Stimulated activated CD4-positive, alpha-beta T cell treated with anti-CD3 and anti-CD28 coated beads, Interleukin-4, amount 100 ng/mL, for 4 hours (primary cell): ENCODE measurements at places on chromosomes 3 and 15.

GRCh38 chr3:195711813-195712534 lies 8.8 kb upstream of the MUC20 start:
- no peak for DNase-seq

GRCh38 chr15:36903195-36903594 lies 197.2 kb downstream of the MEIS2 start:
- no peak for DNase-seq

DNA sequence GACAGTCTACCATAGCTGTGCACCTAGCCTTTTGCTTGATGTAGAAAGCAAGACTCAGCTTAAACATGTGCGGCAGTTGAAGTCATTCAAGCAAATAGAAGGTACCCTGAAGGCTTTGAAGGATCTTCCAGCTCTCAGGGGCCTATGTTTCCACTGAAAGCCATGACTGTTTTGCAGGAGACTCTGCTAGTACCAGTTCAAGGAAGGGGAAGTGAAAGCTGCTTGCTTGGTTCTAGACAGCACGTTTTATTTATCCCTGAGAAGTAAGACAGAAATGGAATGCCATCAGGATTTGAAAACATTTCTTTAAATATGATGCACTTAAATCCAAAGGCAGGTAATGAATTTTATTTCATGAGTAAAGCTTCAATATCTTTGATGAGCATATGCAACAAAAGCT lies 311.4 kb downstream of the PDCD6IP start:
- no peak for DNase-seq

GRCh38 chr3:176970770-176971169 lies 226.5 kb downstream of the TBL1XR1 start:
- DNase-seq: no peak

DNA sequence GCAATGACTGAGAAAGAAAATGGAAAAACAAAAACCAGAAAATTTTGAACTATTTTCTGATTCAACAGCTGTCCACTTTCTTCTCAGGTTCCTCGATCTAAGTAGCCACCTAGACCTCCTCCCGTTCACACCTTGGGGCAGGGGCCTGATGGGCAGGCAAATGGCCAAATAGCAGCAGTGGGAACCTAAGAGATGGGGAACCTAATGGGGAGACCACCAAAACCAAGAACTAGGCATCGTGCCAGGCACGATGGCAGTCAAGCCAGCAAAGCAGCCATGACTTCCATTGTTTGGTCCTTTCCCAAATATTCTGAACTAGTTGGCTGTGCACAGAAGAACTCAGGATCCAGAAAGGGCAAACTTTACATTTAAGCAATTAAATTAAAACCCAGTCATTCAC lies 57.1 kb downstream of the CAPN7 start:
- DNase-seq: no peak

GRCh38 chr3:71651625-71652024 lies 68.1 kb upstream of the FOXP1 start:
- no peak for DNase-seq

DNA sequence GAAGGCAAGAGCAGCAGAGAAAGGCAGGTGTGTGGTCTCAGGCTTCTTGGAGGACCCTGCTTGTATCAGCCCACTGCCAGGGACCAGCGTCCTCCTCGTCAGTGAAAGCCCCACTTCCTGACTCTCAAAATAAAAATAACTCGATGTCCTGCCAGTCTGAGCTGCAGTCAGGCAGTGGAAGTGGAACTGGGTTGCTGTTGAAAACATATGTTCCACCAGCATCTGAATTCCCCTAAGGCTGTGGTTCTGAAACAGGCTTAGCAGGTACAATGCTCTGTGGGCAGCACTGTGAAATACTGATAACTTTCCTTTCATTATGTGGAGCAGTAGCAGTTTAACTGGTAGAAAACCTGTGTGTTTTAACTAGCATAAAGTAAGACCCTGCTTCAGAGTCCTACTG lies 121.6 kb upstream of the EIF1B start:
- no peak for DNase-seq

GRCh38 chr3:151869181-151869580 lies 4.3 kb upstream of the SUCNR1 start:
- no peak for DNase-seq

DNA sequence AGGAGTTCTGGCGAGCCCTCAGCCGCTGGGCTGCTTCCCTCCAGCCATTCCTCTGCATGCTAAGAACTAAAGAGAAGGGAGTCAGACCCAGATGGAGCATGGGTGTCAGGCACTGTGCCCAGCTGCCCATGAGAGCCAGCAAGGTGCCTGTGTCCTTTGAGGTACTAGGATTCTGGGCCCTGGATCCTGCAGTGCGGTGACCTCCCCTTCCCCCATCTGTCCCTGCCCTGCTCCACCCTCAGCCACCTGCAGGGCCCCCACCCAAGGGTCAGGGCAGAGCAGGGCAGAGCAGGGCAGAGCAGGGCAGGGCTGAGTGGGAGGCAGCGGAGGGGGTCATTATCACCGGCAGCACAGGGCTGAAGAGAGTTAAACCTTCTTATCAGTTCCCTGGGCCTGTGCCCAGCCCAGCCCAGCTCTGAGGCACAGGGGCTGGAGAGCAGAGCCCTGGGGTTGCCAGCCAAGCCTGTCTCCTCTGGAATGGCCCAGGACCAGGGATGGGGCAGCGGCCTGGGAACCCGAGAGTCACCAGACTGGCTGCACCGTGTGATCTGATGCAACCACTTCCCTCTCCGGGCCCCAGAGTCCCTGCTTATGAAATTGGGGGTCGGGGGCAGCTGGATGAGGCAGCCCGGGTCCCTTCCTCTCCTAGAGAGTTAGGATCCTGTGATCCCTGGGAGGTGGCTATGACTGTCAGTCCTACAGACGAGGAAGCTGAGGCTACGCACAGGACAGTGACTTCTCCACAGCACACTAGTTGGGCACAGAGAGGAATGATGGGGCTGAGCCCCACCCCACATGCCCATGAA lies 17.3 kb downstream of the ZDHHC19 start:
- no peak for DNase-seq

DNA sequence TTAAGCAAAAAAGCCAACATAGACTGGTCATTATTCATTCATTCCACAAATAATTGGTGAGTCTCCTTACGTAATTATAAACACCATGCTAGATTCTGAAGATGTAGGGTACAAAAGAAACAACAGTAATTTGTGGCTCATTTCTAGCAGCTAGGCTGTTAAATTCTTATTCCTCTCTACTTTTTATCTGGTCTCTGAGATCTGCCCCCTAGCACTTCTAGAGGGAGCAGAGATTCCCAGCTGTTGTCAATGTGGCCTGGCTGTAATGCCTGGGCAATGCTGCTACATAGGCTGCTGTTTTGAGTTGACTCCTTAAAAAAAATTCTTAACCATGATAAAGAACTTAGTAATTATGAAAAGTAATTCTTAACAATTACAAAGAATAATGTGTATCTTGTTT lies 434.9 kb upstream of the THRB start:
- DNase-seq: no peak

DNA sequence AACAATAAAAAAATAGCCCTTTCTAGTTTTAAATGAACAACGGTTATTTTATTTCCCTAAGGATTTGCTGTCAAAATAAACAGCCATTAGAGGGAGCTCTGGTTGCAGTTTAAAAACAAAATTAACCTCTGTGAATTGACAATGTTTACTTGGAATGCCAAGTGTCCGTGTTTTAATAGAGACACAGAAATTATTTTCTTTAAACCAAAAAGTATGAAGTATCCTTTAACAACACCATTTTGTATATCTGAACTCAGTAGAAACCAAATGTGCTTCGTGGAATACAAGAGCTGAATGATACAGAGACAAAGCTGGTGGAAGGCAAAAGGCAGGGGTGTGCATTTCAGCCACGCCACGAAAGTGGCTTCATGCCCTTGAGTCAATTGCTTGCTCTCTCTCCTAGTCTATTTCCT lies 74.4 kb downstream of the MOBP start:
- DNase-seq: no peak

DNA sequence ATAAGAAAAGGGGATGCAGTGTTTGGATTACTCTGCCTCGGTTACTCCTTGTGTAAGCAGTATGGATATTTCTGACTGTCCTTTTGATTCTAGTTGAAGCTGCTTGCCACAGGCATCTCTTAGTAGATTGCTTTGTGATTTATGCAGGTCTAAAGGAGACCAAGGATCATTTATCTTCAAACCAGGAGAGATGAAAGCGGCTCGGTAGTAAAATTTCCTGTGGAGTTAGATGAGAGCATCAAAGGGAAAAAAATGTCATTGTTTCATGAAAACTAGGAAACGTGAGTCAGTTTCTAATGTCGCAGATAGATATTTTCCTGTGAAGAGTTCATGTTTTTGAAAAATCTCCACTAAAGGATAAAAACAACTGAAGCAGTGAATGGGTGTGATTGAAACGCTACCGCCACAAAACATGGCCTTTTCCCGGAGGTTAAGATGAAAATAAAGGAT lies 254.0 kb upstream of the TBL1XR1 start:
- no peak for DNase-seq
